Activated CD4-positive, alpha-beta T cell treated with anti-CD3 and anti-CD28 coated beads for 36 hours (primary cell): ENCODE measurements at places on chromosomes 1 and 21.

DNA sequence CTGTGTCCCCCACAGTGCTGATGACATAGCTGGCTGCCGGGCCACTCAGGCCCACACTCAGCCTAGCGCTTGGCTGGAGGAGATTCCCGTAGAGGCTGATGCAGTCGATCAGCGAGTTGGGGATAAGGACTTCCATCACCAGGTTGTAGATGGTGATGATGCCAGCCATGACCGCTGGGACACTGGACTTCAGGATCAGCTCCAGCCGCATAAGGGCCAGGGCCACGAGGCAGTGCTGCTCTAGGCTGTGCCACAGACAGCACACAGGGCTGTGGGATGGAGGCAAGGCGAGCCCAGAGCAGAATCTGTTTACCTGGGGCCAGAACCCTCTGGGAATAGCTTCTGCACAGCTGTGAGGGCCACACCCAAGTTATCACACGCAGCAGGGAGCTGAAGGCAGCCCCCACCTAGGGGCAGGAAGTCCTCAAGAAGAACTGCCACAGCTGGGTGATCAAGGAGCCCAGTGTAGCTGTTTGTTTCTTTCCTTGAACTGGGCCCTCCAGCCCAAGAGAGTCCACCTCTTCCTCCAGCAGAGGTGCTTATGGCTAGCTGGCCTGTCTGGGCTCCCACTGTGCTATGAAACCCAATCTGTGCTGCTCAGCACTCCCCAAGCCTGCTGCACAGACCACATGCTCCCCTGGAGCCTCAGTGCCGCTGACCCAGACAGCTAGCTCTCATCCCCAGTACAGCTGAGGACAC lies 6.2 kb downstream of the SLC2A1 start:
- no peak overlapping the region for H3K27ac ChIP-seq
- H3K4me1 ChIP-seq = peaks cover 88% of the 10 kb centered on the region
- no peak for DNase-seq
- H3K27me3 ChIP-seq = no peaks in the 10 kb centered on the region

GRCh38 chr1:169904834-169905233 lies 11.1 kb upstream of the SCYL3 start:
- no peak for DNase-seq
- H3K36me3 ChIP-seq = no peaks in the 10 kb centered on the region
- no peak overlapping the region for H3K4me3 ChIP-seq
- H3K27ac ChIP-seq = no peak overlapping the region
- H3K27me3 ChIP-seq = peaks cover 5% of the 10 kb centered on the region
- peaks cover 27% of the 10 kb centered on the region for H3K4me1 ChIP-seq

GRCh38 chr21:35779690-35780570 lies 280.4 kb downstream of the SETD4 start:
- H3K4me3 ChIP-seq = no peak overlapping the region
- no peaks in the 10 kb centered on the region for H3K36me3 ChIP-seq
- H3K4me1 ChIP-seq = peaks cover 5% of the 10 kb centered on the region
- no peak overlapping the region for H3K27ac ChIP-seq
- no peak for DNase-seq

DNA sequence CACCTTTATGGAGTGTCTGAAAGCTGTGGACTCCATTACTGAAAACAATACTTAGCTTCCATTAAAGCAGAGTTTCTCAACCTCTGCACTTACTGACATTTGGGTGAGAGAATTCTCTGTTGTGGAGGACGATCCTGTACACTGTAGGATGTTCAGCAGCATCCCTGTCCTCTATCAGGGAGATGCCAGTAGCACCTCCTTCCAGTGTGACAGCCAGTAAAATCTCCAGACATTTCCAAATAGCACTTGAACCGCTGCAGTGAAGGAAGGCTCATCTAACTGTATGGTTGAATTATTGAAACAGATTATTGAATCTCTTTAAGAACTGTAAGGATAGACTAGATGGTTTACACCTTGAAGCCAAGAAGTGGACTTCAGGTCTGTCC lies 3.1 kb downstream of the PRDM2 start:
- H3K4me3 ChIP-seq = peak overlapping the region; percentile 62
- no peak for DNase-seq
- peaks cover 65% of the 10 kb centered on the region for H3K4me1 ChIP-seq
- H3K27ac ChIP-seq = peak overlapping the region; percentile 85

DNA sequence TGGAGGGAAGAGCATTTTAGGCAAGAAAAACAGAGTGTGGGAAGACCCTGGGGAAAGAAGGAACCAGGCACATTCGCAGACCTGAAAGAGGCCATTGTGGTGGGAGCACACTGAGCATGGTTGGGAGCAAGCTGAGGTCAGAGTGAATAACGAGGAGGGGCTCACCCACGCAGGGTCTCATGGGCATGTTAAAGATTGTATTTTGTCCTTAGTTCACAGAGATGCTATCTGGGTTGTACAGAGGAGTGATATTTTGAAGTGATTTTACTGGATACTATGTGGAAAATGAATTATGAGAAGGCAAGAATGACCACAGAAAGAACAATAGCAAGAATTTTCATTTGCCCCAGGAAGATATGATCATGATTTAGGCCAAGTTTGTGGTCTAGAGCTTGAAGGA lies 578.3 kb upstream of the NR5A2 start:
- peaks cover 3% of the 10 kb centered on the region for H3K27me3 ChIP-seq
- no peak overlapping the region for H3K27ac ChIP-seq
- H3K36me3 ChIP-seq = no peaks in the 10 kb centered on the region
- H3K4me3 ChIP-seq = no peak overlapping the region
- no peaks in the 10 kb centered on the region for H3K4me1 ChIP-seq

DNA sequence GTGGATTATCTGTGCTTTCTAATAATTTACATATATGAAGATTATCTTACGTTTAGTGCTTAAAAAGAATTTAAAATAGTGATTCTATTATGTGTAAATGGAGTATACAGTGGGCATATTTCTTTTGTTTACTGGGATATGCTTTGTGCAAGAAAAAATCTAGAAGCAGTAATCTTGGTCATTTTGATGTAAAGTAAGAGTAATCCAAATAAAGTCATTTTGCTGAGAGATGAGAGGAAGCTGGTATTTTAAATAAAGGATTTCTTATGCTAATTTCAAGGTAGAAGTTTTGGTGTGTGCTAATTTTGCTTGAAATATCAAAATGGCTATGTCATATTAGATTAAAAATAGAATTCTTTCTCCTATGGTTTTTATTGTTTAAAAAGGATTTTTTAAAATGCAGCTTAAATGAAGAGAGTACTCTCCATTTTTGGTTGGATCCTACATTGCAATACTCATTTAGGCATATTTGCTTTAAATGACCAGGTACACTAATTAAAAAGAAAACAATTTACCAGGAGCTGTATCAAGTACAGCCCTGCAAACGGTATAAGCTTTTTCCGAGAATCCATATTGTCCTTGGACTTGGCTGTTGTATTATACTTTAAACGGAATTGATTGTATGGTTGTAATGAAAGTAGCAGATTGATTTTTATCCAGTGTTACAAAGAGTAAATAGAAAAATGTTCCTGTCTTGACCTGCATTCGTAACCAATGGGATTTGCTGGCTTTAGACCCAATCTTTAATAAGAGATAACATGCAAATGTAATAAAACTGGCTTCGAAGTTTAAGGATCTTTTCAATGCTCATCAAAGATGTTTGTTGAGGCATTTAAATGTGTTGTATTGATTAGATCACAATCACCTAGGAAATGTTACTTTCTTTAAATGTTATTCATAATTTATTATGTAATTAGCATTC lies 574.7 kb downstream of the USP25 start:
- DNase-seq = no peak
- H3K4me3 ChIP-seq = no peak overlapping the region
- no peaks in the 10 kb centered on the region for H3K27me3 ChIP-seq
- H3K4me1 ChIP-seq = peaks cover 5% of the 10 kb centered on the region
- no peak overlapping the region for H3K27ac ChIP-seq

DNA sequence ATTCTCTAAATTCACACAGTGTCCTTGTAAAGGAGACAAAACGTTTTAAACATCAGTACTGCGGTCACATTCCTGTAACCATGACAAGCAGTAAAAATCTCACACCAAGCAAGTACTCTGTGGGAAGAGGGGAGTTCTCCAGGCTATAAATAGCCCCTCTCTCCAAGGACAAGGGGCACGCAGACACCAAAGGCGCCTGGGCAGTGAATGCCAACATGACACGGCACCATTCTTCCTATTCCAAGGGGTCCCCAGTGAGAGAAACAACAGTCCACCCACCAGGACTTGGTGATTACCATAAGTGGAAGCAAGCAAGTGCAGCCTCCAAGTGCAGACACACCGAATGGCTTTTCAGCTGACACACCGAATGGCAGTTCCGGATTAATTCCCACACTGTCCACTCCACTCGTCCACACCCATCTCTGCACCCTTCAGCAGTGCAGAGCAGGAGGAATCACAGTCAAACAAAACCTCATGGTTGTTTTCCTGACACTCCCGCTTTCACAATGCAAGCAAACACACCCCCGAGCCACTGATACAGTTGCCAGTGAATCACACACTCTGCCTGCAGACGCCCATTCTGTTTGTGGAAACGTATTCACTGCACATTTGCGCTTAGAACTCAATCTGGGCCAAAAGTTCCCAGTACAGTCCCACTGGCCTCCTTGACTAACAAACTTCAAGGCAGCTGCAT lies 1.8 kb downstream of the PTTG1IP start:
- peaks cover 70% of the 10 kb centered on the region for H3K4me1 ChIP-seq
- H3K27ac ChIP-seq = peak overlapping the region; percentile 72
- peaks cover 13% of the 10 kb centered on the region for H3K36me3 ChIP-seq
- peak overlapping the region; percentile 92 for H3K4me3 ChIP-seq
- peak; percentile 64 for DNase-seq
- no peaks in the 10 kb centered on the region for H3K27me3 ChIP-seq

DNA sequence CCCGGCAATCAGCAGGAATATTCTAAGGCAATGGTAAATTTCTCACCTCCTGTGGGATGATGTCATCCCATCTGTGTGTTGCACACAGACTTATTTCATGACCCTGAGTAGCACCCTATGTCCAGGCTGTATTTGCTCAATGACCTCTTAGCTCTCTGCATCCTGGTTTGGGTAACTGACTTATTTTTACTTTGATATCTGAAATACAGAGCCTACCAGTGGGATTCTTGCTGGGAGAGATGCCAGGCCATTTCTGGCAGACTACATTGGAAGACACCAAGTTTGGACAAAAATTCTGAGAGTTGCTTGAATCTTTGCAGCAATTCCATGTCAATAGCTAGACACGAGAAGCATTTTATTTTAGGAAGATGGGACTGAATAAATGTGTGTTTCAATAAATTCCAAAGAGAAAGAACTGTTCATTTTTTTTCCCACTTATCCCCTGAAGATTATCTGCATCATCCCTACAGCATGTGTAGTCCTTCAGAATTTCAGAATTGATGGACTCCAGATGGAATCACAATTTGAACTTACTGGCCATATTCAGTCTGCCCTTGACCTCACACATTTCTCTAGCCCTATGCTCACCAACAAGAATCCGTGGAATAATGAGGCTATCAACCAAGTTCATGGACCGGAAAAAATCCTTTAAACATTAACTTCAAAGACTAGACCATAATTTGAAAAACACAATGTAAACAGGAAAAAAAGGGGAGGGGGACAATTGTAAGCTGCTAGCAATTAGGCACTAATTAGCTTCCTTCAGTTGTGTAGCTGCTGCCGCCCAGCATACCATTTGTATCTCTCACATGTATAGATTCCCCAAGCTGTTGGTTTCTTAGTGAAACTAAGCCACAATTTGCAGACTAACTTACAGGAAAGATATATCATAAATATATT lies 226.5 kb downstream of the HMCN1 start:
- no peaks in the 10 kb centered on the region for H3K36me3 ChIP-seq
- no peak overlapping the region for H3K4me3 ChIP-seq
- H3K27ac ChIP-seq = no peak overlapping the region
- H3K27me3 ChIP-seq = peaks cover 9% of the 10 kb centered on the region
- no peak for DNase-seq

DNA sequence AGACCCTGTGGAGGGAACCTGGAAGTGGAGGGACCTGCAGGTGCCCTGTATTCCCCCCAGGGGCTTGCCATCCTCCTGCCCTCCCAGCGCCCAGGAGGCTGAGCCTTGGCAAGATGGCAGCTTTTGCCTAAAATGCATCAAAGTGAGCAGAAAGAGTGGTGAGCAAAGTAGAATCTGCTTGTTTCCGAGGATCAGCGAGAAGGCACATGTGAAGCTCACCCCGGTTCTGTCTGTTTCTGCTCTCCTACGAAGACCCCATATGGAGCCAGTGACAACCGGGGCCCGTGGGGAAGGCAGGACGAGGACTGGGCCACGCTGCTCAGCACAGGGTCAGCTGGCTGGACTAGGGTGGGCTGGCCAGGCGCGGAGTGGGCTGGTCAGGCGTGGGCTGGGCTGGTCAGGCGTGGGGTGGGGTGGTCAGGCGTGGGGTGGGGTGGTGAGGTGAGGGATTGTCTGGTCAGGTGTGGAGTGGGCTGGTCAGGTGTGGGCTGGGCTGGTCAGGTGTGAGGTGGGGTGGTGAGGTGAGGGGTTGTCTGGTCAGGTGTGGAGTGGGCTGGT lies 5.2 kb upstream of the FNDC10 start:
- H3K27ac ChIP-seq = no peak overlapping the region
- H3K4me1 ChIP-seq = peaks cover 11% of the 10 kb centered on the region
- no peak for DNase-seq
- no peaks in the 10 kb centered on the region for H3K36me3 ChIP-seq
- no peak overlapping the region for H3K4me3 ChIP-seq
- no peaks in the 10 kb centered on the region for H3K27me3 ChIP-seq

- H3K4me3 ChIP-seq = no peak overlapping the region
- no peaks in the 10 kb centered on the region for H3K36me3 ChIP-seq
- no peak overlapping the region for H3K27ac ChIP-seq
- H3K27me3 ChIP-seq = no peaks in the 10 kb centered on the region
- no peak for DNase-seq
Observed at GRCh38 chr1:247216261-247216660, 39.6 kb upstream of the VN1R5 start.

DNA sequence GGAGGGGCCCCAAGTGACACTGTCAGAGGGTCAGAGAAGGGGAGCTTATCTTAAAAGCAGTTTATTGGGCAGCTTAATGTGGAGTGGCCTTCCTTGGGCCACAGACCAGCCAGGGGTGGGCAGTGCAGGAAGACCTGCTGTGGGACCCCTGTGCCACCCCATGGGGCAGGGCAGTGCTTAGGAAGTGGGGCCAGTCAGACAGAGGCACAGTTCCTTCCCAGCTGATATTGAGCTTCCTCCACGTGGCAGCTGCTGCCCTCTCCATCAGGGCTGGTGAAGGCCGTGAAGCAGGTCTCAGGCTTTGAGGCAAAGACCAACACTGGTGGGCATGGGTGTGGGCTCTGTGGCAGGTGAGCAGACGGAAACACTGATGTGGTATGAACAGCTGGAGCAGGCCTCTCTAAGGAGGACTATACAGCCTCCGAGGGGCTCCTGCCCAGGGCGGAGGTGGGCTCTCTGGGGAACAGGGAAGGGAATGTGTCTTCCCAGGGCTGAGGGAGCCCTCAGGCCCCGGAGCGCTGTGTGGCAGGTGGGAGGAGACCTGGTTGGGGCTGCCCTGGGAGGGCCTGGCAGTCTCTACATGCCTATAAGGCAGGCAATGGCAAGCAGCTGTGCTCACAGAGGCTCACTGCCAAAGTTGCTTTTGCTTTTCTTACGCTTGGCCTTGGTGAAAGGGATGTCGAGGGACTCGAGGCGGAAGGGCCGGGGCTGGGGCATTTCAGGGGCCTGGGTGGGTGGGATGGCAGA lies 3.0 kb upstream of the DDOST start:
- peaks cover 16% of the 10 kb centered on the region for H3K36me3 ChIP-seq
- DNase-seq = no peak
- H3K27me3 ChIP-seq = no peaks in the 10 kb centered on the region
- peaks cover 24% of the 10 kb centered on the region for H3K4me1 ChIP-seq
- H3K27ac ChIP-seq = no peak overlapping the region
- no peak overlapping the region for H3K4me3 ChIP-seq

GRCh38 chr1:17520473-17521319 lies 18.8 kb upstream of the ARHGEF10L start:
- no peak overlapping the region for H3K4me3 ChIP-seq
- peaks cover 37% of the 10 kb centered on the region for H3K27me3 ChIP-seq
- no peak overlapping the region for H3K27ac ChIP-seq
- no peak for DNase-seq
- no peaks in the 10 kb centered on the region for H3K4me1 ChIP-seq
- no peaks in the 10 kb centered on the region for H3K36me3 ChIP-seq
